ENCODE measurements at places on chromosomes 1 and 21.

DNA sequence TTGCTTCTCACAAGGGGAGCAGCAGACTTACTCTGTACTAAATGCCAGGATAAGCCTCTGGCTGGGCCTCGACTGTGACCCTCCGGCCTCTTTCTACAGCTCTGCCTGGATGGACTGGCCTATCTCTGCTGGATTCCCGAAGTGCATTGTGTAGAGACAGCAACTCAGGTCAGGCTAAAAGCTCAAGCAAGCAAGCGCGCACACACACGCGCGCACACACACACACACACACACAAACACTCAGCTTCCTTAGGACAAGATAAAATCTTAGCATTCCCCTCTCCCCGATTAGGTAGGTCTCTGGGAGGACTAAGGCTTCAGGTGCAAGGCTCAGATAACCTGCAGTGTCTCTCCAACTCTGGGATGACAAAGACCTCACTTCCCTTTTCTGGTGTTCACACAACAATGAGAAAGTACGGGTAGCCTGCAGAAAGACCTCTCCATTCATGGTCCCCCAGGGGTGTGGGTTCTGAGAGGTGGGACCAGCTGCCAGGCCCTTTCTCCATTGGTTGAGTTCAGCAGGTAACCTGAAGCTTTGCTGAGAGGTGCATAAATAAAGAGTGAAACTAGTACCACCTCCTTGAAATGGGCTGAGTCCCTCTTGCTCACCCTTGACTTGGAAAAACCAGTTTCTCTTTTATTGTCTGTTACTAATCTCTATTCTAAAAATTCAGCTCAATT lies 155.1 kb upstream of the CAMK1G start:
- DNase-seq, result no peak

DNA sequence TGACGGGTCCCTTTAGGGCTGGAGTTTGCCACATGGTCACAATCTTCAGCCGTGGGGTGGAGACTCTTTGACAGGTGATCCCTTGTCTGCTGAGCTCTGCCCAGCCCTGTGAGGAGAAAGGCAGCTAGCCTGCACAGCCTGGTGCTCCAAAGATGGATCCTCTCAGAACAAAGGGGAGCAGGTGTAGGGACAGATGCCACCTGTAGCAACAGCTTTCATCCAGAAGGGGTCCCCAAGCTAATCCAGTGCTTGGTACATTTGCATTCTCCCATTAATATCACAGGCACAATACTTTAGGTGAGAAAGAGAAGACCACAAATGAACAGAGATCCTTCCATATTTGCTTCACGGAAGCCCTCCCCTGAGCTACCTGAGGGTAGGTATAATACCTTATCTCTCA lies 93.2 kb downstream of the CCDC185 start:
- DNase-seq, result no peak

- DNase-seq, result no peak
These were observed 18.7 kb downstream of the FOXJ3 start for GRCh38 chr1:42316292-42316691.

GRCh38 chr1:73910466-73910865 lies 287.5 kb downstream of the LRRIQ3 start:
- no peak for DNase-seq

GRCh38 chr1:36298640-36299039 lies 7.5 kb upstream of the SH3D21 start:
- no peak for DNase-seq

GRCh38 chr1:39047374-39048229 lies 21.5 kb downstream of the NDUFS5 start:
- DNase-seq, result no peak

DNA sequence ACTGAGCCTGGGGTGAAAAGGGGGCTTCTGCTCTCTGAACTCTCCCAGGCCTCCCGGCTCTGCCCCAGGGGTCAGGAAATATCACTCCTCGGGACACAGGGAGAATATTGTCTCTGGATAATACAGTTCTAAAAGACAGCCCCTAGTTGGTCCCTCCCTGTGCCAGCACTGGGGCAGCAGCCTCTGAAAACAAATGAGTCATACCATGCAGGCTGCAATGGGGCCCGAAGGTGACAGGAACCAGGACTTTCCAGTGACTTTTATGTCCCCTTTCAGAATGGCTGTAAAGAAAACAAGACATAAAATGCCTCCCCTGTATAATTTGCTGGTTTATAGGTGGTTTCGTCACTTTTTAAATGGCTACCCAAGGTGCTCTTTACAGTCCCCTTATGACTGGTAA lies 360.0 kb downstream of the NPHP4 start:
- no peak for DNase-seq

- DNase-seq, result no peak
These were observed 24.1 kb downstream of the SLC45A3 start for GRCh38 chr1:205656236-205656635.

GRCh38 chr1:10494418-10494753 lies 19.6 kb downstream of the PEX14 start:
- DNase-seq, result no peak

- no peak for DNase-seq
These were observed 311.3 kb downstream of the LRRIQ3 start for GRCh38 chr1:73886716-73887115.

DNA sequence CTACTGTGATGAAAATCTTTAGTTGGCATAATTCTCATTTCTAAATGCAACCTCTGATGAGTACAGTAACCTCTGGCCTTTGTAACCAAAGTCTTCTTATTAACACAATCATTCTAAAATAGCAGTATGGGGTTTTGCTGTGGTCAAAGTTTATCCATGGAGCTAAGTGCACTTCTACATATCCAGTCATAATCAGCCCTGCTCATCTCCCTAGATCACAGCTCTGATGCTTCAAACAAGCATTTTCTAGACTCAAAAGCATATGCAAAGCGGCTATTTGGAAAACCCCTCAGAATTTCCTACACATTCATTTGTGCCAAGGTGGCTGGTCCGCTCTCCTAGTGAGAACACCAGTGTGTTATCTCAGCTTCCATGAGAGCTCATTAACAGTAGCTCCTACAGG lies 418.6 kb downstream of the MRPL39 start:
- DNase-seq, result no peak

DNA sequence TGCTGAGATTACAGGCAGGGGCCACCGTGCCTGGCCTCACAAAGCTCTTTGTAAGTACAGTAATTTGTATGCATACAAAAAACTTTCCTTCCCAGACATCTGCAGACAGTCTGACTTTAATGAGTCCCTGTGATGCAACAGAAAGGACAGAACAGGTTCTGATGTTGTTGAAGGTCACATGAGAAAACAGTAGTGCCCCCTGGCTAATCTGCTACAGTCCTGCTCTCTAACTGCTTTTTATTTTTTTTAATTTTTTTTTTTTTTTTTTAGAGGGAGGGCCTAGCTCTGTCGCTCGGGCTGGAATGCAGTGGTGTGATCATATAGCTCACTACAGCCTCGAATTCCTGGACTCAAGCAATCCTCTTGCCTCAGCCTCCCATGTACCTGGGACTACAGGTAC lies 36.7 kb downstream of the ACBD3 start:
- DNase-seq, result no peak

GRCh38 chr1:226606311-226607267 lies 58.0 kb downstream of the STUM start:
- no peak for DNase-seq

DNA sequence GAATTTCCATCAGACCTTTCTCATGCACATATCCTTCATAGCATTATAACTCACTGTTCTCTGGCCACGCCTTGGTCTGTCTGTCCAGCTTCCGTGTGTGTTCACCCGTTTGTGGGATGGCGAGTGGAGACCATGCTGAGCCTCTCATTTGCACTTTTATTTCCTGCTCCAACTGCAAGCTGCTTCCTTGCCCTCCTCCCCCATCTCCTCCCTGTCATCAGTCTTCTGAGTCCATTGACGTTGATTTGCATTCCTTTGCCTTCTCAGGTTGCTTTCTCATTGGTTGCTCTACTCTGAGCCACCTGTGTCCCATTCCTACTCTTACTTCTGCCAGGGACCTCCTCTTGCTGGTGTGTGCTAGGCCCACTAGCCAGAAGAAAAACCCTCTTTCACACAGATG lies 146.4 kb downstream of the NOS1AP start:
- no peak for DNase-seq

GRCh38 chr1:92464588-92465255 lies 22.0 kb downstream of the GFI1 start:
- no peak for DNase-seq

DNA sequence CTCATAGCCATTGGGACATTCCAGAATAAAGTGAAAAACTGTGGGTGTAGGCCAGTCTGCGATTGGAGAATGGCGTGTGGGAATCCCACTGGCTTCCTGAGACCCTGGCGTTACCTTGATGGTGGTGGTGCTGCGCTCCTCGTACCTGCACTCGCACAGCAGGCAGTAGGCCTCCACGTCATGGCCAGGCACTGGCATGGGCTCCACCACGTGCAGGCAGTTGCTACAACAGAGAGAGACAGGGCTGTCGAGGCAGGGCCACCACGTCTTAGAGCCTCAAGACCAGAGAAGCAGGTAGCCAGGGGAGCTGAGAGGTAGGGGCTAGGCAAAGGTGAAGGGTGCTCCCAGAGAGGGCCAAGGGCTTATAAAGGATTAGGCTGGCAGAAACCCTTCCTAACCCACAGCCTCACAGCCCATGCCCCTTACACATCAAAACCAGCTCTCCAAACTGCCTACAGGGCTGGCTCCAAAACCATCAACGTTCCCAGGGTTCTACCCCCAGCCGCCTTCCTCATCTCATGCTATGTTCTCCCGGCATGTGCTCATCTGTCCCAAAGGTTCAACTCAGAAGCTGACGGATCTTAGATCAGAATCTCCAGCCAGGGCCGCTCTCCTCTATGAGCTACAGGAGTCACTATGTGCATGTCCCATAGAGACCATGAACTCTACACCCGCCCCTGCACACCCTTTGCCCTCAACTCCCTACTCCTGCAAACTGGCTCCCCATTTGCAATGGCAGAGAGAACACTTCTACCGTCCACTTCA lies 7.5 kb downstream of the TMEM9 start:
- no peak for DNase-seq

DNA sequence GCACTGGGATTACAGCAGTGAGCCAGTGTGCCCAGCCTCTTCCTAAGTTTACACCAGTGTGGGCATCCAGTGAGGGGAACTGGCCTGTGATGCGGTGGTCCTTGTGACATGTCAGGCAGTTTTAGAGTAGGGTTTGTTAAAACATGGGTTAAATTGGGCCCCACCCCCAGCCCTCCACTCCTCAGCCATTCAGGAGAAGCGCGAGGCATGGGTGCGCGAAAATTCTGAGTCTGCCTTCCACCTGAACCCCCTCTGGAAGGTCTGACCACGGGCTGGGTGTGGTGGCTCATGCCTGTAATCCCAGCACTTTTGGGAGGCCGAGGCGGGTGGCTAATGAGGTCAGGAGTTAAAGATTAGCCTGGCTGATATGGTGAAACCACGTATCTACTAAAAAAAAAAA lies 51.7 kb downstream of the SKI start:
- DNase-seq, result no peak

GRCh38 chr21:38258521-38259485 lies 2.0 kb downstream of the KCNJ15 start:
- no peak for DNase-seq

DNA sequence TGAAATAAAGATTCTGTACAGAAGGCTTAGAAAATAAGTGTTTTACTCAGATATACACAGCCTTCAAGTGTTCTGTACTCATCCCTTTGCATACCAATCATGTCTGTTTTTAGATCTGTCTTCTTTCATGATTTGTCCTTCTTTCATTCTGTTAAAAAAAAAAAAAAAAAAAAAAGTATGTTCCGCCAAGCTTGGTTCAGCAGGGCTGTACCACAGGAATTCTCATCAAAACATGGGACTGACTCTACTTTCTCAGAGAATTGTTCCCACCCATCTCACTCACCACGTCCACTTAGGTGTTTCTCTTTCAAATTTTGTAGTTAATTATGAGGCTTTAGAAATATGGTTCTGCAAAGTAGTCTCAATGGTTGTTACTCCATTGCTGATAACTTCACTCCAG lies 119.0 kb downstream of the AK5 start:
- DNase-seq, result no peak

GRCh38 chr1:22776035-22776613 lies 65.5 kb downstream of the EPHB2 start:
- no peak for DNase-seq

DNA sequence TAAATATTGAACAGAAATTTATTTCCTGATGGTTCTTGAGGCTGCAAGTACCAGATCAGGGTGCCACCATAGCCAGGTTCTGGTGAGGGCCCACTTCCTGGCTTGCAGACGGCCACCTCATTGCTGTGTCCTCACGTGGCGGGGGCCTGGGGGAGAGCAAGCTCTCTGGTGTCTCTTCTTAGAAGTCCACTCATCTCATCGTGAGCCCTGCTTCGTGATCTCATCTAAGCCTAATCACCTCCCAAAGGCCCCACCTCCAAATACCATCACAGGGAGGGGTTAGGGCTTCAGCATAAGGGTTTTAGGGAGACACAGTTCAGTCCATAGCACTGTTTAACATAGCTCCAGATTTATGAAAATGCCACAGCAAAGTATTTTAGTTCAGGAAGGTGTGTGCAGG lies 119.7 kb downstream of the PRDM2 start:
- DNase-seq, result no peak

- no peak for DNase-seq
These were observed 42.3 kb upstream of the KCNK2 start for GRCh38 chr1:215040190-215040589.

DNA sequence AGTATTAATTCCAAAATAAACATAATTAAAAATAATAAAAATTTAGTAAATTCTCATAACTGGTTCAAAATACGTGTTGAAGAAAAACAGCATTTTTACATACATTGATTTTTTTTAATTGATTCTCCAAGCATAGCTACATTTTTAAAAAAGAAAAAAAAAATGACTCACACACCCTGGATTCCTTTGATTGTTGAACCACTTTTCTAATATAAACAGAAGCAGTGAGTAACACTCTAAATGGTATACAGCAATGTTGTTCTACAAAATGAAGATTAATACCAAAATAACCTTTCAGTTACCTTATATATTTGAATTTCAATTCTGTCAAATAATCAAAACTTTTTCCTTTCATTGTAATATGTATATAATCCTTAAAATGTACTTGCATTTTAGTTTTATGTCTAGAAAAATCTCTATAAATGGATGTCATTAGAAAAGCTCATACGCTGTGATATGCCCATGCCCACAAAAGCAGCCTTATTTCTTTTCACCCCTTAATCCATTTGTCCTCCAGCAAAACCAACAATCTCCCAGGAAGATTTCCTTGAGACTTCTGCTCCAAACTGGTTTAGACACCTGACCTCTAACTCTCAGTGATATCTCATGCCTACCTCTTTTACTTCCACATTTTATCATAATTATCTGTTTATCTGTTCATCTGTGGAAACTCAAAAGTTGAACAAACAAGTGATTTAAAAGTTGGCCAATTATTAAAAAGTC lies 246.4 kb upstream of the NR5A2 start:
- DNase-seq, result no peak

DNA sequence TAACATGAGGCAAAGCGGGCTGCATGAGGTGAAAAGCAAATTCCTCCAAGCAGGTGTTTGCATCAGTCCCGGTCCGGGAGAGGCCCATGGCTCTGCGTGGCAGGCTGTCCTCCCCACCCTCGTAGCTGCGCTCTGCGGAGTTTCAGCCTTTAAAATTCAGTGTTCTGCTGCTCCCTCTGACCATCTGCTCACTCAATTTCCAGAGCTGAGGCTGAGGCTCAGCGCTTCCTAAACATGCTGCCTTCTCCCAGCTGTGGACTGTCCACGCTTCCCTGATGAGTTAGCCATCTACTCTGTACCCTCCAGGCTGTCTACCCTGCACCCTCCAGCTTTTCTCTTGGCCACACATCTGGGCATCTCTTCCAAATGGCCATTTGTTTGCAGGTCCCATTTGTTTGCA lies 87.7 kb downstream of the KCNJ6 start:
- DNase-seq, result no peak
